ENCODE measurements at places on chromosomes 2 and 18. TPM values are rescaled to one million over a fixed set of nuclear protein-coding genes. Genes with fewer than 3 reads are reported as not detected.

Gene TNFAIP6
- 0.83 TPM for total RNA-seq

DNA sequence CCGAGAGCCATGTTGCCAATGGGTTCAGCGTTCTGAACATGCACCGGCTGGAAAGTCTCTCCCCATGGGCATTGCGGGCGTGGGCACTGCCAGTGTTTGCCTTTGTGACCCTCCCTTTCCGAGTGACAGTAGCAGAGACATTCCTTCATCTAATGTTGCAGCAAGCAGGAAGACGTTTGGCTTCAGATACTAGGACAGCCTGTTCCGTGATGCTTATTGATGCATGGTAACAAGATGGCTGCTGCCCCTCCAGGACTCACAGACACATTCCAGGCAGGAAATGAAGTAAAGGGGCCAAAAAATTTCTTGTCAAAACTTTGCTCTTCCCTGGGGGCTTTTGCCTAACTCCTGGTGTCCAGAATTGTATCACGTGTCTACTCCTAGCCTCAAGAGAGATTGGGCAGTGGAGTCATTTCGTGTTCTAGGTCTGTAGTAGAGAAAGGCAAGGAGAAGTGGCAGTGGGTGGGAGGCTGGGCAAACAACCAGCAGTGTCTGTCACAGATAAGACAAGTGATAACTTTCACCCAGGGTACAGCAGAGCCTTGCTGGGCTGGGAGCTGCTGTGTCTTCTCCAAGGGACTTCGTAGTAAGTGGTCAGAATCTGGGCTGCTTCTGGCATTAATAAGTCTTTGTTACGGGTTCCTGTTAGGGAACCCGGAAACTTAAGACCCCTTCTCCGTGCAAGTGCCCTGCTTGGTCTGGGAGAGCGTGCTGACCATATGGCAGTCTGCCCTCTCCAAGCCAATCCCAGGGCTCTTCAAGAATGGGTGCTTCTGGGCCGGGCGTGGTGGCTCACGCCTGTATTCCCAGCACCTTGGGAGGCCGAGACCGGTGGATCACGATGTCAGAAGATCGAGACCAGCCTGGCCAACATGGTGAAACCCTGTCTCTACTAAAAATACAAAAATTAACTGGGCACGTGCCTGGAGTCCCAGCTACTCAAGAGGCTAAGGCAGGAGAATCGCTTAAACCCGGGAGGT, 93.5 kb downstream of the TFCP2L1 start:
- H3K27me3 ChIP-seq = no peaks in the 10 kb centered on the region
- peaks cover under 1% of the 10 kb centered on the region for H3K4me1 ChIP-seq
- H3K27ac ChIP-seq = no peak overlapping the region

DNA sequence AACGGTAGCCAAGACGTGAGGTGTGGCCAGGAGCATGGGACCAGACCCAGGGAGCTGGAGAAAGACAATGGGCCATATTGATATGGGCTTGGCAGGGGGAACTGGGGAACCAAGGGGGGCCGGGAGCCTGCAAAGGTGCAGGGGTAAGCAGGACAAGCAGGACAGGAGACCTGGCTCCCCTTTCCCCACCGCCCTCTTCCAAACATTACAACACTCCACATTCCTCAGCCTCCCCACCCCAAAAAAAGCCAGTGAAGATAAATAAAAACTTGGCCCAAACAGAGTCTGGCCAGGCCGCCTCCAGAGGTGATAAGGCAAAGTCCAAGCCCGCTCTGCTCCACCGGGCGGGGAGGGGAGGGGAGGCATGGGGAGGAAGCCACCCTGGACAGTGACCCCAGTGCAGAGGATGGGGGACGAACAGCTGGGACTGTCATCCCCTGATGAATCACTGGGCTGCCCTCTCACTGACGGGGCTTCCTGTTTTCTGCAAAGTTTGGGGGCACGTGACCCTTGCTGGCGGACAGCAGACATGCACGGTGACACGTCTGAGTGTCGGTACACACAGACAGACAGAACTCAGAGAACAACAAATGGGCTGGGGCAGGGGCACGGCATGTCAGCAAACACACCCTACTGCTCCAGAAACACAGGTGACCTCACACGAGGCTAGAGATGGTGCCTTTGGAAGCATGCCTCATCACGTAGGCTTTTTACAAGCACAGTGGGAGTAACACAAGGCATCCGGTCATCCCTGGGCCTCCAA, 100.2 kb downstream of the TNS1 start:
- H3K4me1 ChIP-seq = peaks cover 19% of the 10 kb centered on the region
- H3K36me3 ChIP-seq = no peaks in the 10 kb centered on the region
- H3K27ac ChIP-seq = no peak overlapping the region
- peak; percentile 13 for DNase-seq
- no peak overlapping the region for H3K4me3 ChIP-seq
- H3K27me3 ChIP-seq = no peaks in the 10 kb centered on the region

DNA sequence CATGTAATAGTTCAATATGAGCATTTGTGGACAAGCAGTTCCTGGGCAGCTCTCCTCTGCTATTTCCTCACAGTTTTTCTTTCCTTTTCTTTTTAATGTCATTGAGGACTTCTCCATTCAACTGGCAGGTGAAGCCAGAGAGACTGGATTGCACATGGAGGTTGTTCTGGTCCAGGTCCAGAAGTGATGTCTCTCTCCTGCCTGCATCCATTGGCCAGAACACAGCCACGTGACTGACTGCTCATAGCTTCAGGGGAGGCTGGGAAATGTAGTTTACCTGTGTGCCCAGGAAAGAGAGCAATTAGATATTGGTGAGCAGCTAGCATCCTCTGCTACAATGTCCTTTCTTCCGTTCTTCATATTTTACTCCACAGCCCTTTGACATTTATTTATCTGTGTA, 20.2 kb upstream of the ADAM23 start:
- H3K4me3 ChIP-seq = no peak overlapping the region
- DNase-seq = no peak
- H3K27ac ChIP-seq = no peak overlapping the region
- no peaks in the 10 kb centered on the region for H3K36me3 ChIP-seq

GRCh38 chr2:59093571-59093970, 852.4 kb upstream of the FANCL start:
- no peaks in the 10 kb centered on the region for H3K36me3 ChIP-seq
- H3K4me3 ChIP-seq = no peak overlapping the region
- H3K4me1 ChIP-seq = no peaks in the 10 kb centered on the region
- no peaks in the 10 kb centered on the region for H3K27me3 ChIP-seq

- H3K4me1 ChIP-seq = peaks cover 3% of the 10 kb centered on the region
- DNase-seq = no peak
- no peaks in the 10 kb centered on the region for H3K36me3 ChIP-seq
- H3K27me3 ChIP-seq = no peaks in the 10 kb centered on the region
Measured at GRCh38 chr18:56747032-56747658, 96.0 kb downstream of the WDR7 start.

- H3K27ac ChIP-seq = no peak overlapping the region
- H3K4me3 ChIP-seq = no peak overlapping the region
- no peaks in the 10 kb centered on the region for H3K27me3 ChIP-seq
- H3K4me1 ChIP-seq = no peaks in the 10 kb centered on the region
- DNase-seq = no peak
Measured at GRCh38 chr18:75551071-75551470, 123.6 kb upstream of the SMIM21 start.

- H3K27ac ChIP-seq = no peak overlapping the region
- H3K27me3 ChIP-seq = no peaks in the 10 kb centered on the region
- no peak for DNase-seq
- no peak overlapping the region for H3K4me3 ChIP-seq
Measured at GRCh38 chr2:60453301-60453700, 100.2 kb downstream of the BCL11A start.

GRCh38 chr2:3749201-3749600, 45.8 kb downstream of the DCDC2C start:
- no peaks in the 10 kb centered on the region for H3K27me3 ChIP-seq
- no peak for DNase-seq
- no peak overlapping the region for H3K4me3 ChIP-seq

Gene NCK2
- total RNA-seq = 50.8 TPM

Gene PCARE
- not detected for total RNA-seq

Gene AMMECR1L
- 13.6 TPM for total RNA-seq

DNA sequence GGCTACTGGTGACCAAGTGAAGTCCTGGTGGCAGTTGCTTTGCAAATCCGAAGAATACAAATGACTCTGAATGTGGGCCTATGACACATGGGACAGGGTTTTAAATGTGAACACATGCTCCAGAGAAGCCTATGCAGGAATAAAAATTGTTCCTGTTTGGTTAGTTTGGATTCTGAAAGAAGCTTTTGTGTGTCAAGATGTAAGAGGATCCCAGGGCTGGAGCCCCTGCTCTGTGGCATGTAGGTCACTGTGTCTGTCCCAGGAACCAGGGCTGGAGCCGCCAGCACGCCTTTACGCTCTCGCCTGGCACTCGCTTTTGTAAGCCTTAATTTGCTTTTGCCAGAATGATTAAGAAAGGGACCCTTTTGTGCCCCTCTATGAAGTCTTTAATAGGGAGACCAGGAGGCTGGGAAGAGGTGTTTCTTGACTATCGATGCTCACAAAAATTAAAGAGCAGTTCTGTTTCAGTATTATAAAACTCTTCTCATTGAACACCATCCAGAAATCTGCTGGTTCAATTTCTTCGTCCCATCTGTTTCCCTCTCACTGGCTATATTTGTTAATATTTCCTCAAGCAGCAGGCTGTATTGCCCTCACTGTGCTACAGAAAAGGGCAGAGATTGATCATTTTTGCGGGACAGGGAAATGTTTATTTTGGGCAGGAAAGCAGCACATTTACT, 532.7 kb upstream of the POU3F3 start:
- DNase-seq = no peak
- no peak overlapping the region for H3K27ac ChIP-seq
- H3K4me3 ChIP-seq = no peak overlapping the region
- no peaks in the 10 kb centered on the region for H3K36me3 ChIP-seq

All from natural killer cell (primary cell).